Suppressor macrophage (primary cell): ENCODE measurements at places on chromosomes 2 and 18.
A peak's percentile ranks its signal among the peaks of the same experiment; 100 is the strongest.

GRCh38 chr2:70118798-70119454, 31.6 kb downstream of the PCBP1 start:
- peak; percentile 31 for DNase-seq

GRCh38 chr18:57900906-57901435, 97.9 kb upstream of the ATP8B1 start:
- DNase-seq, result no peak

- no peak for DNase-seq
Measured at GRCh38 chr2:71226096-71226964, 573 bp downstream of the PAIP2B start.

DNA sequence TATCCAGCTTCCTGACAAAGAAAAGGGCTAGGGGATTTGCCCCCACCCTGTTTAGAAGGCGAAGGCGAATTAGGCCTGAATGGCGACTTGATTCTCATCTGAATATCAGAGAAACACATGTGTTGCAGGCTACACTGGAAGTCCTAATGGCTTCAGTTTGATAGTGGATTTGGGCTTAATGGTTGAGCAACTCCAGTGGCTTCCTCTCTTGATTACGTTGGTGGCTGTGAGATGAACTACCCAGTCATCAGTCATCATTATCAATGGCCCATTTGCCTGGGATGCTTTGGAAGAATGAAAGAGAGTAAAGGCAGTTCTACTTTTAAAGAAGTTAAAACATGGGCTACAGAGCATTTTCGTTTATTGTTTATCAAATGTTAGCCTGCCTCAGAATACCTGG, 60.9 kb upstream of the IL1R1 start:
- DNase-seq, result peak; percentile 50

DNA sequence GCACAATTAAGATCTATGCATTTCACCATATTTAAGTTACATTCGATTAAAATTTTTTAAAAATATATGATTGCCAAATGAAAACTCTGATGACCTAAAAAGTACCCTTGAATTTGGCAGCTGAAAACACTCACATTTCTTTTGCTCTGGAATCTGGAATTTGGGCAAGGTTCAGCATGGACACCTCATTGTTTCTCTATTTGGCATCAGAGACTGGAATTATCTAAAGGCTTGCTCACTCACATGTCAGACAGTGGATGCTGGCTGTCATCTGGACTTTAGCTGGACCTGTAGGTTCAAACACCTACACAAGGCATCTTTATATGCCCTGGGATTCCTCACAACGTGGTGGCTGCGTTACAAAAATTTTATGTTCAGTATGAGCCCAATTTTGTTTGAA, 16.1 kb downstream of the MBOAT2 start:
- DNase-seq, result no peak

DNA sequence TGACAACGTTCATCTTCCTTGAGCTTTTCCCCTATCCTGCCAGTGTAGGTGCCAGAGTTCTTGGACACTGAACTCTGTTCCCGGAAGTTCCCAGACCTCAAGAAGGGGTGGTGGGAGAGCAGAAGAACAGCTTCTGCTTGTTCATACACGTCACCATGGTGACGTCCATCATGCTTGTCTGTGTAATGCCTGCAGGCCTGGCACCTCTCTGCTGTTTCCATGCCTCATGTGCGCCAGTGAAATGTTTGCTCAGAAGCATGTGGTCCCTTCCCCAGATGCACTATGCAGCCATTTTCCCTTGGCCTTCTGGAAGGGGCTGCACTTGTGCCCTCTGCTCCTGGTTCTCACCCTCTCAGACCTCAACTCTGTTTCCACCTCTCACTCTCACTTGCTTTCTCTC, 210.8 kb upstream of the NABP1 start:
- no peak for DNase-seq

DNA sequence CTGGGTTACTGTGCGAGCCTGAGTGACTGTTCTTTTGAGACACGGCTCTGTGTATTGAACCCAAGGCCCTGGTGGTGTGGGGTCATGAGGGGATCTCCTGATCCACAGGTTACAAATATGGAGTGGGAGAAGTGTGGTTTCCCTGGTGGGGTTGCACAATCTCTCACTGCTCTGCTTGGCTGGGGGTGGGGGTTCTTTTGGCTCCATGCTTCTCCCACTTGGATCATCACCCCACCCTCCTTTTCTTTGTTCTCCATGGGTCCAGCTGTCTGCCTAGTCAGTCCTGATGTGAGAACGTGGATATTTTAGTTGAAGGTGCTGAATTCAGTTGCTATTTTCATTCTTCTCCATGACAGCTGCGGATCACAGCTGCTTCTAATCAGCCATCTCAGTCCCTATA, 37.8 kb downstream of the AGPS start:
- DNase-seq, result peak; percentile 22

GRCh38 chr2:39464864-39465263, 27.8 kb upstream of the MAP4K3 start:
- peak; percentile 28 for DNase-seq

- no peak for DNase-seq
Measured at GRCh38 chr2:104425850-104426595, 427.9 kb upstream of the POU3F3 start.

GRCh38 chr2:227789803-227790202, 23.8 kb upstream of the CCL20 start:
- no peak for DNase-seq

DNA sequence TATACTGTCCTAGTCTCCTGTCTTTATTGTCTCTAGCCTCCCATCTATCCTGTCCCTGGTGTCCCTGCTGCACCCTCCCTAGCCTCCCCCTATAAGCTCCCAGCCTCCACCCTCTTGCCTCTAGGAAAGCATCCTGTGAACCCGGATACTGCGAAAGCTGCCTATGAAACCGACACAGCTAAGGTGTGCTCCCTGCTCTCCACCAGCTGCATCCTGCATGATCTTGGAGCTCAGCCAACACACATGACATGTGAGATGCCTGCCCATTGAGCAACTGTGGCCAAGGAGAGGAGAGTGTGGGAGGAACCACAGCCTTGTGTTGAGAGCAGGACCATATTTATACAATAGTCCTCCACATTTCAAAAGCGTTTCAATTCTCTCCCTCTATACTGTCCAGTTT, 187.1 kb downstream of the ZBTB7C start:
- DNase-seq, result peak; percentile 91

DNA sequence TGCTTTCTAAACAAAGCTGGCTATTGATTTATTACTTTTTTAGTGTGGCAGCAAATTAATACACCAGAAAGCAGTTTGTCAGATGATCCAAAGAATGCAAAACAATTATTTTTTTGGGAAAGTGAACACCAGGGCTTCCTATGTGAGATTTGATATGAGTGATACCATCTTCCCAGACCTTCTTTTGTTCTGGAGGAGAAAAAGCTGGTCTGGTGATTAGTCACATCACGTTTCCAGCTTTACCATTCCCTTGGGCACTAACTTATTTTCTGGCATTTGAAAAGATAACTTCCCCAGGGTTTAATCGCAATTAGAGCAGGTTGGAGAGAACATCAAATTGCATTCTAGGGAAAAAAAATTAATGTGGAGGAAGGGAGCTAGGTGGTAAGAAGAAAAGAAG, 182.9 kb upstream of the TANK start:
- no peak for DNase-seq

DNA sequence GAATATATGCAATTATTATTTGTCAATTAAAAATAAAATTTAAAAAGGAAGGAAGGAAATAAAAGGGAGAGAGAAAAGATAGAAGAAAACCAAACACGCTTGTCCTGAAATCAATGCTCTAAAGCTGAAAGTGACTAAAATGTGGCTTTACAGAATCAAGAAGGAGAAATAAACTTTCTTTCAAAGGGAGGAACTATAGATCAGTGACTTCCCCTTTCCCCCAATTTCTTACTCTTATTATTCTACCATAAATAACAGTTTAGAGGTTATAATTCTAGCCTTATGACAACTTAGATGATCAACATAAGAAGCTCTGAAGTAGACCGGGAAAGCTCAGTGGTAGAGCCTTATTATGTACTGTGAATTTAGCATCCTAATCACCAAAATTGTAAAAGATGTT, 122.5 kb downstream of the ARHGAP15 start:
- DNase-seq, result peak; percentile 26

- DNase-seq, result no peak
Measured at GRCh38 chr2:182668671-182669070, 47.4 kb upstream of the DNAJC10 start.

DNA sequence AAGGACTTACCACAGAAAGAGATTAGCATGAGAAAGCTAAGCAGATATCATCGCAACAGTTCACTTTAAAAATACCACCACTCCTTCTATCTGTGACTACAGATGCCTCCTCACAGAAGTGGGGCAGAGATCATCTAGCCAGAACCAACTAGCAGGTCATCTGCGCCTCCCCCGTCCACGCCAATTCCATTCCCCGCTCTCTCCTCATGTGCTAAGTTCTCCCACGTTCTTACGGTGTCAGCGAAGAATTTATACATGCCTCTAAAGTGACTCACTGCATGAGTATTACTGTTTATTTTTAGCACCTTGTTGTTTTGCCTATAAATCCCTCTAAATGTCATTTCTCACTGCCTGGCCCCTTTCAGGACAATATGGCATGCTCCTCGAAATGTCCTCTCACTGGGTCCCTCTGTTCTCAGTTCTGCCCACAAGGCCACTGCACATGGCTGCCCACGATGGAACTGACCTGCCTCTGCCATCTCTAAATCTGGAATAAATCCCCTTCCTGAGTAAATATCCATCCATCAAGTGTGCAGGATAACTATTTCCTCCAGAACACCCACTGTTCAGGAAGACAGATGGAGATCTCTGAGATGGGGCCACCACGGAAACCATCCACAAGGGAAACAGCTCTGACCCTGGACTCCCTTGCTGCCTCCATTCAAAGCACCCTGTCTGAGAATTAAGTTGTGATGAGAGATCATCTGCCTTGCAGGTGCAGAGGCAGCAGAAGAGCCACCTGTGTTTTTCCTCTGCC, 137.7 kb downstream of the IRS1 start:
- peak; percentile 10 for DNase-seq

GRCh38 chr2:240568678-240569522, 616 bp downstream of the RNPEPL1 start:
- peak; percentile 57 for DNase-seq

- no peak for DNase-seq
Measured at GRCh38 chr2:241081190-241081642, 20.9 kb downstream of the MTERF4 start.

DNA sequence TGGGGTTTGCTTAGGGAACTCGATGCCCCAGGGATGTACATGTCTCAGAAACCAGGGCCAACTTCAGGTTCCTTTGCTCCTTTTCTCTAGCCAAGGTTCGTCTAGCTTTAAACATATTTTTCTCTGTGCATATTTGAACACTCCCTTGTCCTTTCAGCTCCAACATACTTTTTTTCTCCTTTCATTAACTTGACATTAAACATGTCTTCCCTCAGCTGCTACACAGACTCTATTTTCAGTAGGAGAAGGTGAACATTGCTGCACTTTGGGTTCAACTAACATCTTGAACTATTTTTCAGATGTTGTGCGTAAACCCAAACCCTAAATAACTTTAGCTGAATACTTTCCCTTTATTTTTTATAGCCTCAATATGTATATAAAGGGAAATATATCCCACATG, 212.9 kb downstream of the MTX2 start:
- no peak for DNase-seq

GRCh38 chr2:120287183-120288015, 34.7 kb downstream of the RALB start:
- peak; percentile 79 for DNase-seq

GRCh38 chr2:239720361-239721360, 304.5 kb downstream of the NDUFA10 start:
- DNase-seq, result peak; percentile 16

DNA sequence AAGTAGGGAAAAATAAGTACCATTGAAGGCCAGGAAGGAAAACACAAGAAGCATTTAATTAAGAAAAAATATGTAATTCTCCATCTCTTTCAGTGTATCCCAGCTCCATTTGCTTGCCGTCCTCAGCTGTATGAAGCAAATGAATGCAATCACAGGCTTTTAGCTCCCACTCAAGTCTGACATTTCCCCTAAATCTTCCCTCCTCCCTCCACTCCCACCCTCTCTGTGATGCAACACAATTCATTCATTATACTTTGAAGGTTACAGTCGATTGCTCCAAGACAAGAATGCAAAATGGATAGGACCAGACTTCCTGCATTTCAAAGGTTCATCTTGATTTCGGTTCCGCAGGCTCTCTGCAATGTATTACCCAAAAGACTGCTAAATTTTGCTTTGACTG, 172.7 kb upstream of the SERPINE2 start:
- no peak for DNase-seq

DNA sequence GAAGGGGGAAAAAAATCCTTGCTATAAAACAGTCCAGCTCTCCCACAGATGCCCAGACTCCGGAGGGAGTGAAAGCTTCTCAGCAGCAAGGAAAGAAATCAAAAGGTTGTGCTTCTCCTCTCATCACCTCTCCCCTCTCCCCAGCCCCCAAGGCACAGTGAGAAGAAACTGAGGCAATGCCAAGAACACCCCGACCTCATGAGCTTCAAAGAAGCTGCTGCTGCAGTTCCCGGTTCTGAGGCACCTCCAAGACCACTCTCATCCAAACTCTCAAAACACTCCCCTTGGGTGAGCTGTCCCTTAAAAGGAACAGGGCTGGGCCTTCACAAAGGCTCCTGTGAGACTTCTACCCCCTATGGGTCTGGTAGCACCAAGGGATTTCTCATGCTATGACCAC, 62.0 kb upstream of the KLF7 start:
- DNase-seq, result no peak

- DNase-seq, result no peak
Measured at GRCh38 chr2:26488463-26489212, 10.7 kb upstream of the OTOF start.

GRCh38 chr2:201327678-201328077, 29.5 kb downstream of the FLACC1 start:
- no peak for DNase-seq

DNA sequence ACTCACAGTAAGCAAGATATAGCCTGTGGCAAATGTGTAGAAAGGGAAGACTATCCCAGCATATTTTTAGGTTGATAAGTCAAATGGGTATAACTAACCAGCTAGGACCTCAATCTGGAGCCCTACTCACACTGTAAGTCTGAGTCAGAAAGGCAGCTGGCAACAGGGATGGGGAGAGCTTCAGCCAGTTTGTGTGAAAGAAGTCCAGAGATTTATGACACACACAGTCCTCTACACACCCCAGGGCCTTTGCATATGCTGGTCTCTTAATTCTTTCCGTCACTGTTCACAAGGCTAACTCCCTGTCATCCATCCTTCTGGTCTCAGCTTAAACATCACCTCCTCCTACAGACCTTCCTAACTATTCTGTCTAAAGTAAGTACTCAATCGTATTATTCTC, 5.9 kb upstream of the TCF4 start:
- DNase-seq, result no peak

GRCh38 chr2:31413025-31413424, 1.5 kb downstream of the XDH start:
- DNase-seq, result no peak

GRCh38 chr2:235140801-235141081, 188.9 kb downstream of the SH3BP4 start:
- no peak for DNase-seq

GRCh38 chr2:74759986-74760385, 73.9 kb upstream of the HK2 start:
- no peak for DNase-seq

DNA sequence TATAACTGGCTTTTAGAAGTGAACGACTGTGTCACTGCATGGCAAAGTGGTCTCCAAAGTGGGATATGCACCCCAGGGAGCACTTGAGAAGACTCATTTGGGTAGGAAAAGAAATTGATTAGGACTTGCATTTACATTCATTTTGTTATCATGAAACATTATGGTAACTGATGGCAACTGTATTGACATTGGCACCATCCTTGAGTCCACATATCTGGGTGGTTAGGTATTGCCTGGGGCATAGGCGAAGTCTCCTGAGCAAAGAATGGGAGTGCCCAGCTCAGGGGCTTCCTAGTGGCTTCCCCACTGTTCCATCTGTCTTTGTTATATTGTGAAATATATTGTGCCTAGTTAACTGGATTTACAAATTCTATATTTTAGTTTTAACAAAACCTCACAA, 29.2 kb downstream of the SPATS2L start:
- DNase-seq, result no peak
